ENCODE measurements at places on chromosomes 3 and 15.

DNA sequence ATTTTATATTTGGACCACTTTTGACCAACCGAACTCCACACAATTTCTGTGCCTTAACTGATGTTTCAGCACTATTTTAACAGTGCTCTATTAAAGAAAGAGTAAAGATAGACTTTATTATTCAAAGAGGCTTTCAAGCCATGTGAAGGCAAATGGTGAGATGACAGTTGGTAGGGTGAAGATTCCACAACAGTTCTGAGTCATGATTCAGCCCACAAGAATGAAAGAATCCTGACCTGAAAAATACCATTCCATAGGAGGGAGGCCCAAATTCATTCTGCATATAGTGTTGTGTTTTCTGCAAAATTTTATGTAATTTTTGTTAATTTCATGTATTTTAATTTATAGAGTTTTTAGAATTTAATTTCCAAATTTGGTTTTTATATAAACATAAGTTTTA lies 135.6 kb upstream of the STAC start:
- no peak for DNase-seq

DNA sequence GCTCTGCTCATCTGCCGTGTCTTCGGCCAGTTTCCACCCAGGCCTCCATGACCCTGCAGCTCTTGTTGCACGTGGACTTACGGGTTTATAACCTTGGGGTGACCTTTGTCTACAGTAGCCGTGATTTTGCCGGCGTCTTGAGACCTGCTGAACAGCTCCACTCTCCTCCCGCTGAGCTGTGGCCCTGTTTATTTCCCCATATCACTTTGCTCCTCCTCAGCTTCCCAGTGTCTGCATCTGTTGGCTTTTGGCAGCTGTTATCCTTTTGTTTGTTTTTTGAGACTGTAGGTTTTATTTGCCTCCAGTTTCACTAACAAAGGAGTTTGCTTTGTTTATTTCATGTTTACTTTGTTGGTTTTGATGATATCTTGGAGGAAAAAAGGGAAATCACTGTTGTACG lies 29.3 kb upstream of the SLC28A1 start:
- DNase-seq = no peak

GRCh38 chr3:188362405-188362831 lies 208.5 kb downstream of the LPP start:
- no peak for DNase-seq

- no peak for DNase-seq
These were observed 618.6 kb downstream of the NLGN1 start for GRCh38 chr3:174016186-174016585.

DNA sequence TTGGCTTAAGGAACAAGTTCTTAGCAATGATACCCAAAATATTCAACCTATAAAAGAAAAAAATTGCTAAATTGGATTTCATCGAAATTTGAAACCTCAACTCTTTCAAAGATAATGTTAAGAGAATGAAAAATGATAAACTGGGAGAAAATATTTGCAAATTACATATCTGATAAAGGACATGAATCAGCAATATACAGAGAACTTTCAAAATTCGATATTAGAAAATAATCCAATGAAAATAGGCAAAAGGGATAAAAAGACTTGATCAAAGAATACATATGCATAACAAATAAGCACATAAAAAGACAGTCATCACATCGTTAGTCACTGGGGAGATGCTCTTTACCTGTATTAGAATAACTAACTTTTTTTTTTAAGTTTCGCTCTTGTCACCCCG lies 73.0 kb upstream of the NEO1 start:
- DNase-seq = no peak

Data from activated T-helper 1 cell treated with anti-CD3 and anti-CD28 coated beads, Interleukin-2, amount 50 U/mL, for 16 hours (primary cell).